ENCODE measurements at places on chromosomes 16 and 17.

DNA sequence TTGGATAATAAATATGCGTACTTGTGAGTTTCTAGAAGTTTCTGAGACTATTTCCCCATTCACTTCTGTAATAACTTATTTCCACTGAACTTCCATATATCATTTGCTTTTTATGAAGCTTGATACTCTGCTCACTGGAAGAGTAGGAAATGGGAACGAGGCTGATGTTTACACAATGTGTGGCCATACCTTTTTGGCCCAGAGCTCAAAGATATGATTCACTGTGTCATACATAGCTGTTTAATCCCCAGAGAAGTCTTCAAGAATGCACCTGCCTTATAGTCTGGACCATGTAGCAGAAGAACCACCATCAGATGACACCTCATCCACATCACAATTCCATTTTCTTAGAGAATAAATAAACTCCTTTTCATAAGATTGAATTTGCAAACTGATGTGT, 40.3 kb upstream of the TEKT3 start:
- DNase-seq = no peak

GRCh38 chr16:30775131-30775391, 11.9 kb downstream of the ZNF629 start:
- DNase-seq = no peak

DNA sequence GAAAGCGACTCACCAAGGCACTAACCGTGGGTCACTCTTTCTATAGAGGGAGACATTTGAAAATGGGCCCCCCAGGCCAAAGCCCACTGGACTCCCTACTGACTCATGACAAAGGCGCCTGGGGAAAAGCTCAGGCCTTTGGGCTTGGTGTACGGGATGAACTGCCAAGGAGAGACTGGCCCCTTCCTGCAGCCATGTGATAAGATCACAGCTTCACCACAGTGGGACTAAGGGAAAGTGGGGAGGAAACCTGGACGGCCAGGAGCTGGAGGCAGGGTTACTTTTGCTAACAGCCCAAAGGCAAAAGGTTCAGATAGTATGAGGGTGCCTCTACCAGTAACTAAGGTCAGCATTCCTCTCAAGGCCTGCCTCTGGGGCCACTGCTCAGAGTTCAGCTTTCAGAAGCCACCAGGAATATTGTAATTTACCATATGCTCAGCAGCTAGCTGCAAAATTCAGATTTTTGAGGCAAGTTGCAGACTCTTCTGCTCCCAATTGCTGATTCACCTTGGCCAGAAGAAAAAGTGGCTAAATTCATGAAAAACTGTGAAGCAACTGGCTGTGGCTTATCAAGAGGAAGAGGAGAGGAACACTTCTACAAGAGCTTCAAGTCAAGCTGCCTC, 37.1 kb upstream of the SLC25A19 start:
- peak; percentile 71 for DNase-seq

DNA sequence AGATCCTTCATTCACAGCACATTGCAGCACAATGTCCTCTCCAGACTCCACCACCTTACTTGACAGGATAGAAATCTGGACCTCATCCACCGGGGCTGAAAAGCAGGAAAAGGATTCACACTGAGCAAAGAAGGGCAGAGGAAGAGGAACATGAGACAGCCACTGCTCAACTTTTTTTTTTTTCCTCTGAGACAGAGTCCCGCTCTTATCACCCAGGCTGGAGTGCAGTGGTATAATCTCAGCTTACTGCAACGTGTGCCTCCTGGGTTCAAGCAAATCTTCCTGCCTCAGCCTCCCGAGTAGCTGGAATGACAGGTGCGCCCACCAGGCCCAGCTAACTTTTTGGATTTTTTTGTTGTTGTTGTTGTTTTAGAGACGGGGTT, 34.4 kb downstream of the PECAM1 start:
- DNase-seq = no peak

DNA sequence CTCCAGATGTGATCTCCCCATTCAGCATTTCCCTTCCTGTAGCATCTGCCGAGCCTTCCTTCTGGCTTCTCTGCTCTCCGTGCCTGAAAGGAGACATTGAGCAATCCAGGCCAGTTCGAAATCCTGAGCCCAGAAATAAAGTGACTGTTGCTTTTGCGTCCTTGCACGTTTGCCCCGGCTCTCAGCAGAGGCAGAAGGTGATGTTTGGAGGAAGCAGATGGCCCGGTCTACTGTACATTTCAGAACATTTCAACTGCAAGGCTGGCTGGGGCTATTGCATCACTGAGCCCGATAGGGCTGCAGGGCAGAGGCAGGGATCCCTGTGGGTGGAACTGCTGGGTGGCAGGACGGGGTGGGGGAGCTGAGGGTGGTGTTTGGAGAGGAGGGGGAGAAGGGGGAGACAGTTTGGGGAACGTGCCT, 29.4 kb downstream of the IRF8 start:
- peak; percentile 31 for DNase-seq

DNA sequence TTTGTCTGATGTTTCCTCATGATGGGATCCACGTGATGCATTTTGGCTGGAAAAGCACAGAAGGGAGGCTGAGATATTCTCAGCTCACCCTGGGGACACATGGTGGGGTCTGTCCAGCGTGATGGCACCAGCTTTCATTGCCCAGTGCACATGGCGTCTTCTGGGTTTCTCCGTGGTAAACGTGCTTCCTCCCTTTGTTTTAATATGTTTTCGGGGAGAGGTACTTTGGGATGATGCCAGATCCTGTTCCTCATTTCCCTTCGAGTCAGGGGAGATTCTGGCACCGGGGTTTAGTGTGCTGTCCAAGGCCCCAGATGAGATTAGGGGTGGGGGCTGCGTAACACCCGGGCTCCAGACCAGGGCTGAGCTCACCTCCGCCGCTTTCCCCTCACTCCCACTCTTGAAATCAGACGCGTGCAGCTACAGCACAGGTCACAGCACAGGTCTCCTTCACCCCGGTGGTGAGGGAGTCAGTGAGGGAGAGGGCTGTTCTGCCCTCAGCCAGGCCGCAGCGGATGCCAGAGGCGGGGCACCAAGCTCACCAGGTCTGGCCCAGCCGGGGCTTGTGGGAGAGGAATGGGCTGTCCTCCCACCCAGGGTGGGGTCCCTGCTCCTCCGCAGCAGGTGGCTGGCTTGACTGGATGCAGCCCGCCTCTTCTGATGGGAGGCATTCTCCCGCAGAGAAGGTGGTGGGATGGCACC, 33.9 kb downstream of the COX4I1 start:
- no peak for DNase-seq

DNA sequence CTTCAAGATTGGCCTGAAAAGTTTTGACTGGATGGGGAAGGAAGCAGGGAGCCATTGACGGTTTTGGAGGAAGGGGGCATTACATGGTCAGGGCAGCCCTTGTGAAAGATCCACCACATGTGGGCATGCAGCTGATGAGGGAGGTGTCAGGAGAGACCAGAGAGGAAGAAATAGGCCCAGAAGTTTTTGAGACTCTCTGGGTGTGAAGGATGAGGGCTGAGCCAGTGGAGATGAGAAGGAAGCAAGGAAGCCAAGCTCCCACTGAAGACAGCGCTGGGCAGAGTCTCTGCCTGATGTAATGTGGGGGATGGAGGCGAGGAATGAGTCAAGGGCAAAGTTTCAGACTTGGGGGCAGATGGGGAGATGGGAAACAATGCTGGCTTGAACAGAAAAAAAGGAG, 530 bp downstream of the CCL17 start:
- no peak for DNase-seq

GRCh38 chr17:60297760-60298401, 94.1 kb downstream of the USP32 start:
- no peak for DNase-seq

GRCh38 chr17:7437950-7438614, 1.2 kb upstream of the FGF11 start:
- peak; percentile 86 for DNase-seq

GRCh38 chr16:18788828-18789514, 1.2 kb downstream of the RPS15A start:
- DNase-seq = peak; percentile 79

DNA sequence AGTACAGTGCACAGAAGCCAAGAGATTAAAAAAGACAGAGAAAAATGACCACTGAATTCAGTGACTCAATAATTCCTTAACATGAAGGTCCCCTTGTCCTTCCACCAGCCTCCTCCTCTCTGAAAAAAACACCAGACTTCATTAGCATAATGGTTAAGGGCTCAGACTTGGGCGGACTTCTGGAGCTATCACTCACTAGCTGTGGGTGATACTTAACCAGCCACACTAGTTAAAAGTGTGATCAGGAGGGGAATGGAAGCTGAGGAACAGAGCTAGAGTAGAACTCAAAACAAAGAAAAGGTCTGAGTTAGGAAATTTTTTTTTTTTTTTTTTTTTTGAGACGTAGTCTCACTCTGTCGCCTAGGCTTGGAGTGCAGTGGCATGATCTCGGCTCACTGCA, 23.2 kb downstream of the ZNF652 start:
- no peak for DNase-seq

- peak; percentile 93 for DNase-seq
Measured at GRCh38 chr17:63696381-63696961, 3.5 kb downstream of the LIMD2 start.

GRCh38 chr16:85781695-85782370, 17.5 kb downstream of the EMC8 start:
- no peak for DNase-seq

GRCh38 chr16:56226187-56226586, 34.9 kb downstream of the GNAO1 start:
- no peak for DNase-seq

DNA sequence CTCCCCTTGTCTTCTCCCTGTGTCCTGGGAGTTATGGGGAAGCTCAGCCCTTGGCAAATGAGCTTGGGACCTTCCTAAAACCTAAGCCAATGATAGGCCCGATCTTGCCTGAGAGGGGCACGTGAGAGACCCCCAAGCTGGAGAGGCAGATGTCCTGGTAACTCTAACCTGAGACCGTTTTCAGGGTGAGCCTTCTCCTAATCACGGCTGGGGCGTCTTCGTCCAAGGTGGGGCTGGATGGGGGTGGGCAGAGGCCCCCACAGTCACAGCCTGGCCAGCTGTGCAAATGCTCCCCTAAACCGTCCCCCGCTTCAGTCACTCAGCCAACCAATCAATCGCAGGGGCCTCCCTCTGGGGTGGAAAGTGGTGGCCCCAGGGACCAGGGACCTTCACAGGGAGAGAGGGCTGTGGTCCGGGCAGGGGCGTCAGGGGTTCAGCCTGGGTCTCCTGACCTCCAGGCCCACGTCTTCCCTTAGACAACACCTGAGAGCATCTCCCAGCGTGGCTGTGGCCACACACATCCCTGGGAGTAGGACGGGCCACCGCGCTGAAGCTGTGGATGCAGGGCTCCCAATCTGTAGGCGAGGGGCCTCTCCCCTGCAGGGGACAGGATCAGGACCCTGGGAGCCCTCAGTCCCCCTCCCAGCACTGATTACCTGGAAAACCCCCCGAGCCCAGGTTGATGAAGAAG, 30.6 kb downstream of the ACTG1 start:
- no peak for DNase-seq

- DNase-seq = no peak
Measured at GRCh38 chr17:2184993-2185931, 118.3 kb downstream of the SMG6 start.

GRCh38 chr17:6547336-6547735, 9.0 kb downstream of the PITPNM3 start:
- DNase-seq = no peak

DNA sequence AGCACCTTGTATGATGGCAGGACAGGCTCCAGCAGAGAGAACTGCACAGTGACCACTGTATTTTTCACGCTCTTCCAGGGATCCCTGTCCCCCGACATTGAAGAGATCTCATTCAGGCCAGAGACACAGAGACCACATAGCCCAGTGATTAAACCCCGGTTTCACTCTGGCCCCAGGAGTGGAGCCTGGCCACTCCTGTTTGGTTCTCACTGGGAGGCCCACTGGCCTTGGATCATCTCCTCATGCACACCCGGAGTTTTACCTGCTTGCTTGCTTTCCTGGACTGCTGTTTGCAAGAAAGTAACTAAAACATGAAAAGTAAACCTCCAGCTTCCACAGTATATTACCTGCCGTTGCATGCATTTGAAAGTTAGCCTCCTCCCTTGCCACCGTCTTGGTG, 13.2 kb upstream of the CLEC18C start:
- DNase-seq = peak; percentile 41

DNA sequence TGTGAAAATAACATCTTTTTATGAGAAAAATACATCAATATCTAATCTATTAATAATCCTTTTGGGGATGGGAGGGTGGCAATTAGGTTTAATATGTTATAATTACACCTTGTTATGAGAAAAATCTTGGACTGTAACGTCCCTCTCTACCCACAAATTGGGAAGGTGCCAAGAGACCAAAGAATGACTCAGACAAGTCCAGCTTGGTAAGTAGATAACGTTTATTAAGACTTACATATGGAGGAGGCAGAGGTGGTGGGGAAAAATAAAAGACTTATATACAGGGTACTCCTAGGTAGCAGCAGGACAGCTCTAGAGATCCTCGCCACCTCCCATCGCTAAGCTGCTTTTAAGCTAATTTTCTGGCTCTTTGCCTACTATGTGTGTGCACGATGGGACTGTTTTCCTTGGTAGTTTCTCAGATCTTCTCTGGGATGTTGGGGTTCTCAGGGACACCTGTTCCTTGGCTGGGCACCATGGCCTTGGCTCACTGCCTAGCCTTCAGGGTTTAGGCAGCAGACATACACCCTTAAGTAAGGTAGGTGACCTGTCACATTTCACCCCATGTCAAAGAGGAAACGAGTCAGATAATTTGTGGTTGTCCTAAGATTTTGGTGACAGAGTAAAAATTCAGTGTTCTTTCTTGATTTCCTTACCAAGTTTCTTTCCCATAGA, 31.5 kb downstream of the RBL2 start:
- DNase-seq = peak; percentile 73

DNA sequence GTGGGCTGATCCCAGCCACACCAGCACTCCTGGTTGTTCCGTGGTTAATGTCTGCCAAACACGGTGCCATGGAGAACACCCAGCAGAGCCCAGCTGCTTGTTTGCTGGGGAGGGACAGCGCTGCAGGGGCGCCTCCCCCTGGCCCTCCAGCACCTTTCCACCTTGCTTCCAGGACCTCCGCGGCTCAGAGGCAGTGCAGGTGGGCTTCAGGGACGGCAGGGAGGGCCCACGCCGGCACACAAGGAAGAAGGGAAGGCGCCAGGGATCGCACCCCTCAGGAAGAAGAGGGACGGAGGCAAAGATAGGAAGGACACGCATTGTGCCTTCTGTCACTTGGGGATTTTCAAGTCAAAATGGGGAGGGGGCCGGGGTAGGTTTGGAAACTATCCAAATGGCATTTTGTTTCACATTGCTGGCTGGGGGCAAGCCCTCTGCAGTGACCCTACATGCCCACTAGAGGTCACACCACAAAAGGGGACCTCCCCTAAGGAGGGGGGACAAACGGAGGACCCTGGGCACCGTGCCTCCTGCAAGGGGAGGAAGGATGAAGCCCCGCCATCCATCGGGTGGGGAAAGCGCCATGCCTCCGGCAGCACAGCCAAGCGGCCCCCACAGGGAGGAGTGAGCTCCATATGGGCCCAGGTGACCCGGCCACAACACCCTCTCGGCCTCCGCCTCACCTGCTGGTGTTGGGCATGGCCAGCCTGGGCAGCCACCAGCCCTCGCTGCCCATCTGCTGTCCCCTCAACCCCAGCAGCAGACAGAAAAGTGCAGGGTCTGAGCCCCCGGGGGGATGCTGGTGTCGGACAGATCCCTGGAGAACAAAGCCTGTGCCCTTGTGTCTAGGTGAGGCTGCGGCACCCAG, 7.5 kb upstream of the C16orf95 start:
- DNase-seq = peak; percentile 94

GRCh38 chr16:58510097-58510775, 5.1 kb upstream of the SETD6 start:
- peak; percentile 69 for DNase-seq
